Non-pigmented ciliary epithelial cell (primary cell): ENCODE measurements at places on chromosomes 5 and 9.

GRCh38 chr9:78325343-78325742 lies 28.4 kb downstream of the PSAT1 start:
- no peak for DNase-seq

GRCh38 chr5:61916621-61917620 lies 389.1 kb upstream of the KIF2A start:
- no peak for DNase-seq

DNA sequence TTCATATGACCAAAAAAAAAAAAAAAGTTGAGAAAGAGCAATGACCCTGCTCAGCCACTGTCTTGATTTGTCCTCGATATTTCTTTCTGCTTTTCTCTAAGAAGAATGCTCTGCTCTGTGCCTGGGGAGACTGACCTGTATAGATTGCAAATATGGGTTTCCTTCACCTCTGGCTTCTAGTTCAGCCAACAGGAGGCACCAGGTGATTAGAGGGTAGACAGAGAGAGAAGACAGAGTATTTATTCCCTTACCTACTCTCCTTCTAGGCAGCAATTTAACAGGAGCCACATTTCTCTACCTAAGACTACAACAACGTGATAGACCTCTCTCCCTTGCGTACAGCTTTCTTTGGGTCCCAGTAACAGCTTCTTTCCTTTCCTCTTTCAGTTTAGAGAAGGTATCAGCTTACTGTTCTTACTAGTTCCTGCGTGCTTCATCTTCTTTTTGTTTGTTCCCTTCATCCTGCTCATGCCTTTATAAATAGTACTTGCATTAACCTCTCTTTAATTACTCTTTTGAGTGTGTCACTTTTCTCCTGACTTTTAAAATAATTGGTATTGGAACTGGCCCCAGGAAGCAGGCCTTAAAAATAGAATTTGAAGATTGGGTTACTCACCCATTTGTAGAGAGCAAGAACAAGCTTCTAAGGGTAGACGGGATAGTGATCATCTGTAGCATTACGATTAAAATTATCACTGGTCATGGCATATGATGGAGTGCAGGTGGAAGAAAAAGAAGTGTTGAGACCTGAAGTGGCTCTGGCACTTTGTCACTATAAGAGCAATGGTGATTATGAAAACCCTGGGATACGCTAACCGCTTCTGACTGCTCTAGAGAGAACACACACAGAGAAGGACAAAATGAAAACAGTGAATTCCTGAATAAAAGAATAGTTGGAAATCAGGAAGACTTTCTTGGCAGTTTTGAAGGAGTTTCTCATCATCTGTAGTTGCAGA lies 161.2 kb upstream of the FSTL4 start:
- no peak for DNase-seq

DNA sequence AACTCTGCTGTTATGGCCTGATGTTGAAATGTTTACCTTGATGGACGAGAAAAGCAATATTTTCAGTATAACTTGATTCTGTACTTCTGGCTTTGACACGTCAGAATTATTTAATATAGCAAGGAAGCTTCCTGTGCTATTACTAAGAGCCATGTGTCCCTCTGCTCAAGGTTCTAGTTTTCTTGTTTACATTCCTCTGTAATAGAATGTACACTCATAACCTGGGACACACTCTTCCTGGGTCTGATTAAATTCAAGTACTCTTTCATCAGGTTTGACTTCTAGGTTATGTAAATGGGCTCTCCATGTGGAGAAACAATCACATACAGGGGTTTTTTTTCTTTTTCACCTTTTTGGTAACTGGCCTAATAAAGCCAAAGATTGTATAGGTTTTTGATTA lies 33.1 kb downstream of the GTF3C4 start:
- peak; percentile 34 for DNase-seq

DNA sequence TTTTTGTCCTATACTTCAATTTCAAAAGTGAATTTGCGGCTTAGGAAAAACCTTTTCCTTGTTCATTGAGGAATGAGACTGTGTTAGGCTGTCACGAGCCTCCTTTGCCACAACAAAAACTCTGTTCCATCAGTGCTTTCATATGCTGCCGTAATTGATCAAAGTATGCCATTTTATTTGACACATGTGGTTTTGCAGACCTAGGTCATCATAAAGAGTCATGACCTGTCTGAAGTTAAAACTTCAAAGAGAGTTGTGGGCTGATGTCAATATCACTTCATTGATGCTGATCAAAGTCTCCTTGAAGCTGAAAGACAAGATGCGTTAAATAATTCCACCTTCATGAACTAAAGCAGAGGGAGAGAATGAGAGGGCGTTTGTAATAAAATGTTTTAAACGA lies 55.5 kb downstream of the SYK start:
- no peak for DNase-seq

DNA sequence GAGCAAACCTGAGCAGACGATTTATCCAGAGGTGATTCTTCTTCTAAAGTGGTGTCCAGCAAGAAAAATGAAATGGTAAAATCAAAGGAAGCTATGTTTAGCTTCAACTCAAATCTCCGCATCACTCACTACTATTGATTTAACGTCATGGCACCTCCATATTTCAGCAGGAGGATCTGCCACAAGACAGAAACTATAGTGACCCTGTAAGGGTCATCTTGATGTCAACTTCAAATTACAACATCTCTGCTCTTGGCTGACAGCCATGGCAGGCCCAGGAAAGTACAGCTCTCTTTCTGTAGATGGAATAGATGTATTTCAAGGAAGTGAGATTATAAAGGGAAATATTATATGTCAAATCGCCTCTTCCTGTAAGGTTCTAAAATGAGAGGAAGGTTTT lies 10.1 kb upstream of the EFNA5 start:
- DNase-seq, result no peak

GRCh38 chr9:129146441-129146941 lies 31.6 kb downstream of the IER5L start:
- DNase-seq, result no peak
